Stimulated activated CD4-positive, alpha-beta T cell treated with anti-CD3 and anti-CD28 coated beads, Interleukin-4, amount 100 ng/mL, for 1 hour (primary cell): ENCODE measurements at places on chromosomes 1 and 21.

DNA sequence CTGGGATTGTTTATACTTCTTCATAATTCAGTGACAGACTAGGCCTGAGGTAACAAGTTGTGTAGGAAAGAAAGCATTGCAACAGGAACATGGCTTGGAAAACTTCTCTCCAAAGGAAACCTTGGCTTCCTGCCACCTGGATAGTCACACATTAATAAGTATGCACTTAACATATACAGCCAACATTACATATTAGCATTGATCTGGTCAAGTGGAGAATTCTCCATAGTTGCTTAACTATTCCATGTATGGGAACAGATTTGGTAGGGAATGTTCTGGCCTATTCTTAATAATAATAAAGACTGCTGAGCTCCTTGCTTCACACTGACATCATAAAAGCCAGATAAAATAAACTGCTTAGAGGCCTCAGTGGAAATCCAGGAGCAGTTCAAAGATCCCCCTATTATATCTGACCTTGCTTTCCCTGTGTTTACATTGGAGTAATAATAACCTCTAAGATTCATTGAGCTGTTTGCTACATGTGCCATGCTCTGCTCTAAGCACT is 27.2 kb upstream of the NFIA start:
- no peak for DNase-seq

DNA sequence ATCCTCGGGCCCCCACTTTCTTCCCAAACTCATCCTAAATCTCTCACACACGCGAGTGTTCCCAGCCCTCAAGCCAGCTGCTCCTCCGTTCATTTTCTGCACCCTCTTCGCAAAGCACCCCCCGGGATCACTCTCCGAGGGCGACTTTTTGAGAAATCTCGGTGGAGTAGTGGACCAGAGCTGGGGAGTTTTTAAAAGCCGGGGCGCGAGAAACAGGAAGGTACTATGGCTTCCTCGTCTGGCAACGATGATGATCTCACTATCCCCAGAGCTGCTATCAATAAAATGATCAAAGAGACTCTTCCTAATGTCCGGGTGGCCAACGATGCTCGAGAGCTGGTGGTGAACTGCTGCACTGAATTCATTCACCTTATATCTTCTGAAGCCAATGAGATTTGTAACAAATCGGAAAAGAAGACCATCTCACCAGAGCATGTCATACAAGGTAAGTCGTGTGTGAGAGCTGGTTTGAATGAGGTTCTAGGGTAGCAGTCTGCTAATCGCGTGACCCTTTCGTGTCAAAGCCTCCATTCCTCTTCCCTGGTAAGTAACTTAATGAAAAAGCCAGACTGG is 800 bp downstream of the DR1 start:
- no peak for DNase-seq

- DNase-seq, result no peak
Measured at GRCh38 chr1:238648751-238649150, 737.6 kb upstream of the CHRM3 start.

DNA sequence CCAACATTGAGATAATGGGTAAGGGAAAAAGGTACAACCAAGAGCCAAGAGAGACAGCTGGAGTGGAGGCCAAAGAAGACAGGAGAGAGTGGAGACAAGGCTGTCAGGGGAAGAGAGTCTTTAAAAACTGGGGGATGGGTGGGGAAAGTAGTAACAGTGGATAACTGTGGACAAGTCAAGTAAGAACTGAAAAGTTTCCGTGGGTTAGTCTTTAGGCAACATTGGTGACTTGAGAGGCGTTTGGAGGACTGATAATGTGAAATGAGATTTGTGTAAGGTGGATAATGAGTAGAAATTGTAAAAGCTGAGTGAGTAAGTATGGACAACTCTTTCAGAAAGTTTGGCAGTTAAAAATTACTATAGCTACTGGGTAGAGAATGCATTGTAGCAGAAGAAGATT is 10.4 kb downstream of the PPP2R5A start:
- no peak for DNase-seq

GRCh38 chr21:29149808-29150425 is 19.5 kb downstream of the MAP3K7CL start:
- no peak for DNase-seq
